Caudate nucleus (tissue), 63 donors: ENCODE measurements at places on chromosomes 12 and 14.

DNA sequence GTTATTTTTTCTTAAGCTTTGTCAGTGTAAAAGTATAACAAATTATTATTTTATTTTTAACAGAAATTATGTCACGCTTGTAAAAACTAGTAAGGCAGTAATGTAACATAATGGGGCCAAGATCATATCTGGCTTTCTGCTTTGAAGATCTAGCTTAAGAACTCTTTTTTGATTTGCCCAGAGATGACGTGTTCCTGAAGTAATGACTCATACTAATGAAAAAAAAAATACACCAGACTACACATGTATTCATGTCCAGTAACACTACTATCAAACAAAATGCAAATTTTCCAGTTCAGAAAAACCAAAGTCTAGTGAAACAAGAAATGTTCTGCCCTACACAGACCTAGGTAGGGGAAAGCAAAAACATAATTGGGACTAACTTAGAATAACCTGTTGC lies 432.2 kb upstream of the ATXN7L3B start:
- no peak for DNase-seq

DNA sequence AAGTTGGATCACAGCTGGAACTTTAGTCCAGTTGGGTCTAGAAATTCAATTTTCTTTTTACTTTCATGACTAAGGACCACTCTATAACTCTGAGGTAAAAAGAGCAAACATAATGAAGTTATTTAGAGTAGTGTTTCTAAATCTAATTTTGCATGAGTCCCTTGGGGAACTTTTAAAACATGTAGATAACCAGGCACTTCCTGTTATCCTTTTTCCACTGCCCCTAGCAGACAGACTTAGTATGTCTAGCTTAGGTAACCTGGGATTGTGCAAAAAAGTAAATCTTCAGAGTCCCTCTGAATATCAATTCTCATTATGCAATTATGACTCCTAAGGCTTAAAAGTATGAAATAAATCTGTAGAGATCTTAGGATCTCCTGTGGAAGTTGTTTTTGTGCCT lies 371.2 kb downstream of the DIO2 start:
- no peak for DNase-seq

DNA sequence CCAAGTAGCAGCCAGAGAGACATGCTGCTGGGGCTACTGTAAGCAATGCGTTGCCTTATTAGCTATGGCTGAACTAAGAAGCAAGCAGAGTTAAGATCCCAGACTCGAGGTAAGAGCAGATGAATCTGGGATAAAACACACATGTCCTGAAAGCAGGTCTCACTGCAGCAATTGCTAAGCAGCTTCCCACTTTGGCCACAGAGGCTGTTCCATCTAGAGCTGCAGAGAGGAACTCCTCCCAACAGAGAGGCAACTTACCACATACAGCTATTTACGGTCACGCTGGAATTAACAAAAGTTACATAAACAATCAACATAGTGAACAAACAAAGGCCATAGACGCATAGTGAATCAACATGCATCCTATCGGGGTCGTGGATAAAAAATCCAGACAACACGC lies 90.2 kb downstream of the KSR2 start:
- no peak for DNase-seq

DNA sequence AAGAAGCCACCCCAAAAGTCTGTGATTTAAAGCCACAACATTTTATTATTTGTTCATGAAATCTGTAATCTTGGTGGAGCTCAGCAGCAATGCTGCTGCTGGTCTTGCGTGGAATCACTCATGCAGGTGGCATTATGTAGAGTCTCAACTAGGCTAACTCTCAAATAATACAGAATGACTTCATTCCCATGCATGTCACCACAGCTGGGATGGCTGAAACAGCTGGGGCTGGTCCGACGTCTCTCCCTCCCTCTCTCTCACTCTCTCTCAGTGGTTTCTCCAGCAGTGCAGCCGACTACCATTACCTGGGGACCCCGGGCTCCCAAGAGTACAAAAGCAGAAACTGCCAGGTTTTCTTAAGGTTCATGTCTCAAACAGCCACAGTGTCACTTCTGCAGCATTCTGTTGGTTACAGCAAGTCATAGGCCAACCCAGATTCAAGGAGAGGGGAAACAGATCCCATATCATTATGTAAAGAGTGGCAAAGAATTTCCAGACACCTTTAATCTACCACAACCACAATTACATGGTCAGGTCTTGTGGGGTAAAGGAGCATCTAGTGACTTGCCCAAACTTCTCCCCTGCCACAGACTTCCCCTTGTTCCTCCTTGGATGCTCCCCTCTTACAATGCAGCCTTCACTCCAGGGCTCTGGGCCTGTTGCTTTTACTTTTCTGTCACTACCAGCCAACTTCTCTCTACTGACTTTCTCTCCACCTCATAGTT lies 192.0 kb upstream of the HMGA2 start:
- no peak for DNase-seq

- no peak for DNase-seq
Measured at GRCh38 chr12:117897372-117898161, 71.2 kb downstream of the KSR2 start.
